Neuronal stem cell (in vitro differentiated cells): ENCODE measurements at places on chromosomes 4 and X.

DNA sequence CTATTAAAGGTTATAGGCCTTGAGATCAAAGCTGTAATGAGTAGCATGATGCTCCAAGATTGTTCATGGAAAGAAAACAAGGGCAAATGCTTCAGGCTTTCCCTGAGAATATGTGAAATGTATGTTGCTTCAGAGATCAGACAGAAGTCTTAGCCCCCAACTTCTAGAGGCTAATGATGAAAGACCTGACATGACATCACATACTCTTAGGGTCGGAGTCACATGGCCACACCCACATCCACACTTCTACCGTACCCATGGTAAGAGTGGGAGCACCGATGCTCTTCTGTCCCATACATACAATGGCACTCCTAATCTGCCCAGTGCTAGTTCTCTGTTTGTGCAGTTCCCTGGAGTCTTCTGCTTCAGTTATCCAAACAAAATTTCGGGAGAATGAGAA, 111.9 kb upstream of the ACSL4 start:
- DNase-seq: no peak

- DNase-seq: no peak
Observed at GRCh38 chr4:147741190-147741788, 9.4 kb downstream of the ARHGAP10 start.

DNA sequence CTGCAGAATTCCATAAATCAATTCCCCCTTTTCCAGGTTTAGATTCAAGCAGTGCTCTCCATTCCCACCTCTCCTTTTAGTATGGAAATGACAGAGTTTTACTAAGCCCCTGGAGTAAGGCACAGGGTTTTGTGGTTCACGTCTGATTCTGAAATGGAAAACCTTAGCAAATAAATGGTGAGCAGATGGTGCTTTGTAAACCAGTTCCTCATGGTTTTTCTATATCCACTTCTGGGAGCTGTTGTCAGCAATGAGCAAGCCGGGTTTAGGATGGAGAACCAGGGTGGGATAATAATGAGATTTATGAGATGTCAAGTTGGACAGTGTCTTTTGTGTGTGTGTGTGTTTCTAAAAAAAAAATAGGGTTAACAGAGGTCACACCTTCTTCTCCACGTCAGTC, 113.8 kb upstream of the RBPJ start:
- DNase-seq: no peak

DNA sequence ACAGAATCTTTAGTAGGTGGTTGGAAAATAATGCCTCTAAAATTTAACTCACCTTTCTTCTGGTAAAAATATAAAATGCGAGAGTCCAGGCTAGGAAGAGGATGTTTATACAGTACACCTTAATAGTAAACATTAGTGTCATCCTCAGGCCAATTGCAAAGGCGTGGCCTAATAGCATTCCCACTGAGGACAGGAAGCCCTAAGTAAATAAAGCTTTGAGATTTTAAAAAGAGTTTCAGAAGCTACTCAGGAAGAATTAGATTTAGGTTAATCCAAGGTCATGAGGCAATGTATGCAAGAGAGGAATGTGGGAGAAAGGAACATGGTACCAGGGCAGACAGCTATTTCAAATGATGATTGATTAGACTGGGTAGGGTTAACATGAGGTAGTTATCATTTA, 49.5 kb downstream of the RPGR start:
- DNase-seq: no peak

- no peak for DNase-seq
Observed at GRCh38 chr4:6898763-6899162, 10.9 kb upstream of the TBC1D14 start.

- no peak for DNase-seq
Observed at GRCh38 chr4:47646372-47646771, 161.3 kb downstream of the ATP10D start.

GRCh38 chr4:84583876-84584380, 1.0 kb downstream of the CDS1 start:
- DNase-seq: no peak
